ENCODE measurements at places on chromosomes 1 and 21.

- DNase-seq: peak; percentile 51
- no peaks in the 10 kb centered on the region for H3K36me3 ChIP-seq
- H3K27me3 ChIP-seq: no peaks in the 10 kb centered on the region
- H3K4me3 ChIP-seq: no peak overlapping the region
- no peaks in the 10 kb centered on the region for H3K4me1 ChIP-seq
These were observed 40.8 kb upstream of the KCTD3 start for GRCh38 chr1:215526147-215526845.

DNA sequence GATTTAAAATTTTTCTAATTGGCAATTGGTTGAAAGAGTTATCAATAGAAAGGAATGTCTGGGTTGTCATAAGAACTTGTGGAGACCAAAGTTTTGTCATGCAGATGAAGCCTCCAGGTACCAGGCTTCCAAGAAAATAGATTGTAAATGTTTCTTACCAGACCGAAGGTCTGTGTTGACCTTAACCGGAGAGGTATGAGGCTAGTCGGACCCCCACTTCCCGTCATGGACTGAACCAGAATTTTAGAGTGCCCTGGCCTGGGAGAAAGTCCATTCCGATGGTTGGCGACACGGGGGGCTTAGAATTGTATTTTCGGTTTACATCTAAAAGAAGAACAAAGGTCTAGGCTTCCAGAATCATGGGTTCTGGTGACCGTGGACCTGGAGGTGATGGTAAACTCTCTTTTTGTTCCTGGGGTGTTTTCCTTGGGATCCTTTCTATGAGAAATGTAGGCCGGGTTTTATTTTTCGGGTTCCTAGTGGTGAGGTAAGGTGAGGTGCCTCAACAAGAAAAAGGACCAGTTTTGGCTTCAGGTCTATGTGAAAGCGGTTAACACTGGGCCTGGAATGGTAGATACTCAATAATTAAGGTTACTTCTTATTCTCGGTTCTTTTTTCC lies 405 bp upstream of the UHMK1 start:
- peak overlapping the region; percentile 90 for H3K4me3 ChIP-seq
- no peak for DNase-seq
- H3K27me3 ChIP-seq: no peaks in the 10 kb centered on the region
- H3K36me3 ChIP-seq: peaks cover 20% of the 10 kb centered on the region
- peaks cover 28% of the 10 kb centered on the region for H3K4me1 ChIP-seq
- H3K27ac ChIP-seq: peak overlapping the region; percentile 90

- H3K27ac ChIP-seq: no peak overlapping the region
- no peak for DNase-seq
- H3K4me1 ChIP-seq: no peaks in the 10 kb centered on the region
- H3K27me3 ChIP-seq: peaks cover 3% of the 10 kb centered on the region
- H3K36me3 ChIP-seq: no peaks in the 10 kb centered on the region
These were observed 19.3 kb downstream of the C1orf52 start for GRCh38 chr1:85240174-85240601.

- no peaks in the 10 kb centered on the region for H3K4me1 ChIP-seq
- no peaks in the 10 kb centered on the region for H3K36me3 ChIP-seq
- no peak overlapping the region for H3K27ac ChIP-seq
- no peaks in the 10 kb centered on the region for H3K27me3 ChIP-seq
These were observed 507.2 kb downstream of the LTN1 start for GRCh38 chr21:28485301-28486022.

- no peaks in the 10 kb centered on the region for H3K27me3 ChIP-seq
- H3K4me1 ChIP-seq: no peaks in the 10 kb centered on the region
- no peak overlapping the region for H3K27ac ChIP-seq
These were observed 22.0 kb downstream of the LRRC42 start for GRCh38 chr1:53968125-53968513.

DNA sequence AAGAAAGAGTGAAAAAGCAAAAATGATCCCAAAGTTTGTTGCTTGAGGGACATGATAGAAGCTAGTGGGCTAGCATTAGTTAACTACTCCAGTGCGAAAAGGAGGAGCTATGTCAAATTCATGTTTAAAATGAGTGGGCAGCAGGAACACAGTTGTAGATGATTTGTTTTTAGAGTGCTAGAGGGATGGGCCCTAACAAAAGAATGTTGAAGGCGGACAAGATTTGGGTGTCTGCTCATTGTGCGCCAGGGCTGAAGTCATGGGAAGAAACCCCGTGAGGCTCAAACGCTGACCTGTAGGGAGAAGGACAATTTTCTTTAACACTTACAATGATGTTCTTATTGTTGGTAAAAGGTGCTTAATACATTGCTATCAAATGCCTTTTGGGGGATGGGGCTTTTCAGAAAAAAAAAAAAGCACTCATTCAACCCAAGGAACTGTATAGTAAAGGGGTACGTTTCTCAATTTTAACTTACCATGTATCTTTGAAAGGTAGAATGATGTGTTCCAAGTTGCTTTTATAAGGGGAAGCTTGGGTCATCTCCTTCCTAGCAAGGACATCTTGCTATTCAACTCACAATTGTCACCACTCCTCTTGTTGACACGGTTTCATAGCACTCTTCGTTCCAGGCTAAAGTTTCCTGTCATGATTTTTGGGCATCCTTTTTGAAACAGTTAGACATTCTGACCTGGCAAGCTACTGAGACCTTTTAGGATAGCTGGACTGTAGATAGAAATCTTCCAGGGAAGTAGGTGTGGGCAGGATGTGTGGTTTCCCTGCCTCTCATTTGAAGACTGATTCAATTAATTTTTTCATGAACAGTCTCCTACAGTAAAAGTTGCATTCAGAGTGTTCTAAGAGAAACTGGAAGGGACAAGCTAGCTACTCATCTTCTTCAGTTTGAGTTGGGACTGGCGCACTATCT lies 53.0 kb upstream of the CNN3 start:
- no peak overlapping the region for H3K4me3 ChIP-seq
- no peaks in the 10 kb centered on the region for H3K4me1 ChIP-seq
- H3K36me3 ChIP-seq: no peaks in the 10 kb centered on the region
- H3K27ac ChIP-seq: no peak overlapping the region
- H3K27me3 ChIP-seq: no peaks in the 10 kb centered on the region
- DNase-seq: no peak

DNA sequence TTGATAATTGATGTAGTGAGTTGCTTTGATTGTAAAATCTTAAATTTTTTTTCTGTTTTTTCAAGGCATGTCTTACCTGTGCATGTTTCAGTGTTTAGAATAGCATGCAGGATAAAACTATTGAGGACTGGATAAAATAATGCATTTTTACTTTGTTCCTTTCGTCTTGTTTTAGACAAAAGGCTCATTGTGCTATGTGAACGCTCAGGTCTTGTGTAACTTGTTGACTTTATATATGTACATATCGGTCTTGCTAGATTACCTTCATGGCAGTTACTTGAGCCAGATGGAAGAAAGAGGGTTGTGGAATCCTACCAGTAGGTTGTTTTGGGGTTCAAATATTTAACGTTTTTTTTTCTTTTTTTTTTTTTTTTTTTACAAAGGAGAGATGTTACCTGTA lies 7.0 kb downstream of the NFIA start:
- no peak overlapping the region for H3K27ac ChIP-seq
- no peak for DNase-seq
- no peak overlapping the region for H3K4me3 ChIP-seq
- H3K27me3 ChIP-seq: peaks cover 10% of the 10 kb centered on the region
- no peaks in the 10 kb centered on the region for H3K4me1 ChIP-seq

GRCh38 chr1:175735144-175735543 lies 8.3 kb downstream of the TNR start:
- no peaks in the 10 kb centered on the region for H3K27me3 ChIP-seq
- H3K36me3 ChIP-seq: no peaks in the 10 kb centered on the region
- no peak overlapping the region for H3K27ac ChIP-seq
- H3K4me3 ChIP-seq: no peak overlapping the region

DNA sequence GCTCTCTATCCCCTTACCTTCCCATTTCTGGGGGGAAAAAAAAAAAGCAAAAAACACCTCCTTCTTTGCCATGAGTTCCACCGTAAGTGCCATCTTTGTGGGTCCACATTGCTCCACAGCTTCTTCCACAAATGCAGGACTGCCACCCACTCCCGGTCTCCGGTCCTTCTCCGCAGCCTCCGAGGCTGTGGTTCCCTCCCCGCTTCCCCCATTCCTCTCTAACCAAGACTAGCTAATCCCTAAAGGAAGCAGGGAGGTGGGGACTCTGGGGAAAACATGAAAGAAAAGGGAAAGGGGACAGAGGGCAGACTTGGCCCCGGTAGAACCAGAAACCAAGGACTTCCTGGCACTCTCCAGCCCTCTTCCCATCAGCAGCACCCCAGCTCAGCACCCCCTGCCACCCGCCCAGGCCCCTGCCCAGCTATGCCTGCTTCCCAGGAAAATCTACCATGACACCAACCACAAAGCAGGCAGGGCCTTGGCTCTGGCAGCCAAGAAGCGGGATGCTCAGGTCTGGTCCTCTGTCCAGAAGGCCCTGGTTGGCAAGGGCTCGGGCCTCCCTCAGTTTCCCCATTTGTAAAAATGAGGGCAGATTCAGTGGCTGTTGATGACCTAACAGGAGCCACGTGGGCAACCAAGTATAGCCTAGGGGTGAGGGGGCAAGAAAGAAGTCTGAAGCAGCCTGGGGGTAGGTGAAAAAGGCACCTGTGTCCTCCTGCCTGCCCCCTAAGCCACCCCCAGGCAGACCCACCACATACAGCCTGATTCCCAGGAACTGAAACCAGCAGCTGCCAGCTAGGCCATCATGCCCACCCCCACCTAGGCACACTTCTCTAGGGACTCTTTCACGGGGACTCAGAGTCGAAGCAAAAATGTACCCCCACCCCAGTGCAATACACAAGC lies 2.5 kb downstream of the EPHA2 start:
- H3K4me3 ChIP-seq: no peak overlapping the region
- no peaks in the 10 kb centered on the region for H3K36me3 ChIP-seq
- peaks cover 3% of the 10 kb centered on the region for H3K27me3 ChIP-seq
- no peak for DNase-seq

DNA sequence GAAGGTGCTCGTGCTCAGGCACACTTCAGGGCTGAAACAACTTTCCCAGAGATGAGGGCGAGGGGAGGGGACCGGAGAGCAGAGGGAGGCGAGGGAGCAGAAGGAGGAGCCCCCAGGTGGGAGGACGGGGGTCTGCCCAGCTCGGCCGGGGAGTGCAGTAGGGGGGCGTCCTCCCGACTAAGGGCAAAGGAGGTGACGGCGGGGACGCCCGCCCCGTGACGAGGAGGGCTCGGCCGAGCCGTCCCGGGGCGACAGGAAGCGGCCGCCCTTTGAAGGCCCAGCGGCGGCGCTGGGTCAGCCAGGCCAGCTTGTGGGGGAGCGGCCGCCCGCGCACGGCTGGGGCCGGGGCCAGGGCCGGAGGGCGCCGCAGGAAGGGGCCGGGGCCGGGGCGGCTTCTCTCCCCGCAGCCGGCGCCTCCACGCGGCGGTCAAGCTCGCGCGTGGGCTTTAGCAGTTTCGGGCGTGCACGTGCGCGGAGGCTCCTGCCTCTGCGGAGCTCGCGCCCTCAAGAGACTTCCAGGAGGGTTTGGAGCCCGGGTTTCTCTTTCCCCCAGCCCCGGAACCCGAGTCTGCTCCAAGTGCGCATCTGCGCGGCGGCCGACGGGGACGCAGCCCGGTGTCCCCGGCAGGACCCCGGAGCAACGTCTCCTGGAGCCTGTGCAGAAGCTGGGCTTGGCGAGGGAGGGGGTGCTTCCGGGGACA lies 100.8 kb upstream of the SLC45A1 start:
- peaks cover 9% of the 10 kb centered on the region for H3K4me1 ChIP-seq
- no peak overlapping the region for H3K27ac ChIP-seq
- no peak overlapping the region for H3K4me3 ChIP-seq
- DNase-seq: peak; percentile 24

- no peak overlapping the region for H3K27ac ChIP-seq
- no peaks in the 10 kb centered on the region for H3K27me3 ChIP-seq
- no peak overlapping the region for H3K4me3 ChIP-seq
- DNase-seq: no peak
These were observed 10.1 kb downstream of the MFSD2A start for GRCh38 chr1:39965044-39965443.

DNA sequence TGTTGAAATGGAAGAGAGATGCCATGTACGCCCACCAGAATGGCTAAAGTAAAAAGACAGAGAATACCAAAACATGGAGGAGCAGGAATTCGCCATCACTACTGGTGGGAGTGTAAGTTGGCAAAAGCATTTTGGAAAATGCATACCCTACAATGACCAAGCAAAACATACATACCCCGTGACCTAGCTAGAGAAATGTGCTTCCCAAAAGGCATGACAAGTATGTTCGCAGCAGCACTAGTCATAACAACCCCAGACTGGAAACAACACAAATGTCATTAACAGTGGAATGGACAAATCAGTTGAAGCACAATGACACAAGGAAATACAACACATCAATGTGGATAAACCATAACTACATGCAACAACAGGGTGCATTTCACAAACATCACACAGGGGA lies 27.2 kb downstream of the SYT2 start:
- H3K36me3 ChIP-seq: no peaks in the 10 kb centered on the region
- no peak for DNase-seq

GRCh38 chr1:89085781-89086180 lies 20.8 kb upstream of the GBP1 start:
- H3K27ac ChIP-seq: no peak overlapping the region
- H3K36me3 ChIP-seq: no peaks in the 10 kb centered on the region
- no peak overlapping the region for H3K4me3 ChIP-seq
- H3K27me3 ChIP-seq: no peaks in the 10 kb centered on the region
- H3K4me1 ChIP-seq: no peaks in the 10 kb centered on the region

- H3K36me3 ChIP-seq: no peaks in the 10 kb centered on the region
- H3K27ac ChIP-seq: no peak overlapping the region
- H3K27me3 ChIP-seq: no peaks in the 10 kb centered on the region
- H3K4me3 ChIP-seq: no peak overlapping the region
- peaks cover 27% of the 10 kb centered on the region for H3K4me1 ChIP-seq
These were observed 5.0 kb downstream of the SELP start for GRCh38 chr1:169624912-169625311.

- H3K36me3 ChIP-seq: no peaks in the 10 kb centered on the region
- H3K4me3 ChIP-seq: no peak overlapping the region
- peaks cover 22% of the 10 kb centered on the region for H3K27me3 ChIP-seq
These were observed 1.7 kb downstream of the TIAM1 start for GRCh38 chr21:31342348-31342747.

GRCh38 chr1:7256526-7256925 lies 471.3 kb downstream of the CAMTA1 start:
- no peak overlapping the region for H3K4me3 ChIP-seq
- H3K27me3 ChIP-seq: peaks cover 2% of the 10 kb centered on the region
- DNase-seq: no peak
- H3K27ac ChIP-seq: no peak overlapping the region
- H3K4me1 ChIP-seq: no peaks in the 10 kb centered on the region

DNA sequence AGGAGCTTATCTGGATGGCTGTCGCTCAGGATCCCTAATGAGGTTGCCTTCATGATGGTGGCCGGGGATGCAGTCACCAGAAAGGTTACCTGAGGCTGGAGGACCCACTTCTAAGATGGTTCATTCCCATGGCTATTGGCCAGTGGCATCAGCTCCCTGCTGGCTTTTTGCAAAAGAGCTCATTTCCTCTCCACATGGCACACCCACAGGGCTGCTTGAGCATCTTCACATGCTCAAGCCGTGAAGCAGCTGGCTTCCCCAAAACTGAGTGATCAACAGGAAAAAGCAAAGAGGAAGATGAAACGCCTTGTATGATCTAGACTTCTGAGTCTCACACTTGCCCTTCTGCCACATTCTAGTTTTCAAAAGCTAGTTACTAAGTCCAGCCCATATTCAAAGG lies 124.6 kb upstream of the CXADR start:
- no peaks in the 10 kb centered on the region for H3K4me1 ChIP-seq
- no peaks in the 10 kb centered on the region for H3K36me3 ChIP-seq
- no peak for DNase-seq
- H3K27me3 ChIP-seq: no peaks in the 10 kb centered on the region
- no peak overlapping the region for H3K27ac ChIP-seq
- H3K4me3 ChIP-seq: no peak overlapping the region

- peaks cover 3% of the 10 kb centered on the region for H3K36me3 ChIP-seq
- peaks cover 40% of the 10 kb centered on the region for H3K4me1 ChIP-seq
- peak overlapping the region; percentile 79 for H3K27ac ChIP-seq
- H3K27me3 ChIP-seq: peaks cover 3% of the 10 kb centered on the region
These were observed 1.7 kb downstream of the RCC2 start for GRCh38 chr1:17437580-17438317.

Data from CD4-positive, CD25-positive, alpha-beta regulatory T cell (primary cell).